ENCODE measurements at places on chromosomes 4 and X.
A peak's percentile ranks its signal among the peaks of the same experiment; 100 is the strongest.

- no peak for DNase-seq
These were observed 156.4 kb downstream of the AMELX start for GRCh38 chrX:11449613-11450012.

- no peak for DNase-seq
These were observed 69.3 kb upstream of the PDE5A start for GRCh38 chr4:119697887-119698393.

- no peak for DNase-seq
These were observed 68.0 kb upstream of the MSX1 start for GRCh38 chr4:4791299-4792111.

DNA sequence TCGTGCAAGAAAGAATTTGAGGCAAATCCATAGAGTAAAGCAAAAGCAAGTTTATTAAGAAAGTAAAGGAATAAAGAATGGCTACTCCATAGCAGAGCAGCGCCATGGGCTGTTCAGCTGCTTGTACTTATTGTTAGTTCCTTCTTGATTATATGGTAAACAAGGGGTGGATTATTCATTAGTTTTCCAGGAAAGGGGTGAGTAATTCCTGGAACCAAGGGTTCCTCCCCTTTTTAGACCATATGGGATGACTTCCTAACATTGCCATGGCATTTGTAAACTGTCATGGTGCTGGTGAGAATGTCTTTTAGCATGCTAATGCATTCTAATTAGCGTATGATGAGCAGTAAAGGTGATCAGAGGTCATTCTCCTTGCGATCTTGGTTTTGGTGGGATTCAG is 23.5 kb upstream of the CEP135 start:
- no peak for DNase-seq

DNA sequence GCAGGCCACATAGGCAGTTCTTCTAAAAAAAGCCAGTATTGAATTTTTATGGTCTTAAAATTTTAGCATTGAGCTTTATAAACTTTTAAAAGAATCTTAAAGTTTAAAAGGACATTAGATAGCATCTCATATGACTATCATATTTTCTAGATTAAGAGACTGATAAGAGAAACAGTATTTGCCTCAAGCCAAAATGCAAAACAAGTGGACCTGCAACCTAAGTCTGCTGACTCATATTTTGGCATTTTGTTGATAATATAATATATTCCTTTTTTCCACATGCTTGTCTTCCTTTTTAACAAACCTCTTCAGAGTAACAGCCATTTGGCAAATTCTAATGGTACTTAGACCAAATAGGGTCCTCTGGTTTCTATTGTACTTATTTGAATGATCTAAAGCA is 328.5 kb upstream of the GALNTL6 start:
- DNase-seq: no peak

DNA sequence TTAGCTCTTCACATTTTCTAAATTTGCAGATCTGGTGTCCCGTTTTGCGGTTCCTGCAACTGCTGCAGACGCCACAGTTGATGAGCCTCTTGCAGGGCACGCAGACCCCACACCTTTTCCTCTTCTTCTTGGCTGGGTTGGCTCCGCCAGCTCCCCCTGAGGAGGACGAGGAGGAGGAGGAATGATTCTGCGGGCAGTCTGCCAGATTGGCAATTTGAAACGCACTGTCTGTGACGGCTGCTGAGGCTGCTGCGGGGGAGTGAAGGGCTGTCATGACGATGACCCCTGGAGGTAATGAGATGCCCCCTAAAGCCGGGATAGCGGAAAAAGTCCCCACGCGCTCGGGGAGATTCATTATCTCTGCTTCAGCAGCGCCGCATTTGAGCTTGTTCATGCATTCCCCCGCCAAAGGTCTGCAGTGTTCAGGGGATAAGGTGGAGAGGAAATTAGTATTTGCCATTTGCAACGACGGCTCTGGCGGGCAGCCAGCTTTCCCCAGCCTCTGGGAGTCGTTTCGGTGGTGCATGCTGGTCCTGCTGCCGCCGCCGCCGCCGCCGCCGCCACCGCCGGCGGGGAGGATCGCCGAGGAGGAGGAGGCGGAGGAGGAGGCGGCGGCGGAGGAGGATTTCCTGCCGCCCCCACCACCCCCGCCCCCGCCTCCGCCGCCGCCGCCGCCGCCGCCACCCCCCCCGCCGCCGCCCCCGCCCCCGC is 3.8 kb downstream of the CXXC4 start:
- DNase-seq: no peak

DNA sequence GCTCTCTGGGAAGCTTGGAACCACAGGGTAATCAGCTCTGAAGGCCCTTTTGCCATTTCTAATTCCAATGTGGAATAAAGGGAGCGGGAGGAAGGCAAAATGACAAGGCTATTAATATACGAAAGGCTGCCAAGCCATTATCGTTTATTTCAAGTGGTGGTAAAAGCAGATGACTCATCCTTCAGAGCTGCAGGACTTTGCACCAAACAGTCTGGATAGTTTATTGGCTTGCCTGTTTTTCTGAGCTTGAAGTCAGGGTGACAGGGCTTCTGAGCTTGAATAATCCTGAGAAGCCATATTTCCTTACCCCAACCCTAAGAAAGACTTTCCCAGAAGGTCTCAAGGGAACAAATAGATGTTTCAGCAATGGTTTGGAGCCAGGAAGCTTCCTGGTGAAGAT is 7.7 kb upstream of the GABRE start:
- no peak for DNase-seq

DNA sequence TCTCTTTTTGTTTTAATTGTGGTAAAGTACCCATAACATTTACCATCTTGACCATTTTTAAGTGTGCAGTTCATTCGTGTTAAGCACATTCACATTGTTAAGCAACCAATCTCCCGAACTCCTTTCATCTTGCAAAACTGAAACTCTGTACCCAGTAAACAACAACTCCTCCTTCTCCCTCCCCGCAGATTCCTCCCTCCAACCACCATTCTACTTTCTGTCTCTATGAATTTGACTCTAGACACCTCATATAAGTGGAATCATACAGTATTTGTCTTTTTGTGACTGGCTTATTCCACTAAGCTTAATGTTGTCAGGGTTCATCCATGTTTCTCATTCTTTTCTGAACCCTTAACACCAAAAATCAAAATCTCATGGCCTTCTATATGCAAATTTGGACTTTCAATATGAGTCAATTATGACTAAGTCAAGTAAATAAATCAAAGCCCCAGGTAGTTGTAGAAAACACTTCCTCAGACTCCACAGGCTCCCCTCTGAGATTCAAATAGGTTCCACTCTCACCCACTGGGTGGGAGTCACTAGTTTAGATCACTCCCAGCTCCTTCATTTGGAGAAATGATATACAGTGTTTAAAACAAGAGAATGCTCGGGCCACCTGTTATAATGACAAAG is 9.8 kb upstream of the RTL5 start:
- no peak for DNase-seq

- no peak for DNase-seq
These were observed 20.4 kb upstream of the WAS start for GRCh38 chrX:48663241-48663640.

GRCh38 chr4:2886622-2887021 is 43.0 kb downstream of the ADD1 start:
- DNase-seq: no peak

DNA sequence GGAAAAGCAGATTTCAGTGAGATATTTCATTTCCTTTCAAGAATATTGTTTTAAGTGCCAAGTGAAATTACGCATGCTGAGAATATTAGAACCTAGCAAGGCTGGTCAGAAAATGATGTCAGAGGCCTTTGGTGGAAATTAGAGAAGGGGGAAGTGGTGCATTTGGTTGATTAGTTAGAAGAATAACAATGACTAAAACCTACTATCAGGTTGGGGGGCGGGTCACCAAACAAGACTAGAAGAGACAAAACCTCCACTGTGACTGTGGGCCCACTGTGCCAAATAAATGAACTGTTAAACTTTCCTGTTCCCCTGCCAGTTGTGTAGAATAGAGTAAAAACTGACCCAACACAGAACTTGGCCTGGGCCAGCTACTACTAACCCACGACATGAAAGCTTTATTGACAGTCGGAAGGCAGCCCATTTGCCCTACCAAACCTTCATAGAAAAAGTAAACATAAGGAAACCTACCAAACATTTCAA is 2.9 kb downstream of the RAPGEF2 start:
- no peak for DNase-seq

GRCh38 chr4:173529477-173530325 is at the start of gene HAND2:
HAND2 (minus strand) TSS chr4:173530229; CDS start chr4:173529289, 940 bp downstream.
- DNase-seq: no peak

DNA sequence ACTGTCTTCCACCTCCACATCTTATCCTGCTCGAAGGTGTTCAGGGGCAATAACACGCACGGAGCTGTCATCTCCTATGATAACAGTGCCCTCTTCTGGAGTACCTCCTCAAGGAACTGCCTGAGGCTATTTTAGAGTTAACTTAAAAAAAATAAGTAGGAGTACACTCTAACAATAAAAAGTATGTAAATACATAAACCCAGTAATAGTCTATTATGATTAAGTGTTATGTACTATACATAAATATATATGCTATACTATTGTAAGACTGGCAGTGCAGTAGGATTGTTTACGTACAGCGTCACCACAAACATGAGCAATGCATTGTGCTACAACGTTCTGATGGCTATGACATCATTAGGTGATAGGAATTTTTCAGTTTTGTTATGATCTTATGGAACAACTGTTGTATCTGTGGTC is 34.5 kb upstream of the TLR2 start:
- DNase-seq: no peak

GRCh38 chr4:93776386-93777080 is 52.0 kb upstream of the ATOH1 start:
- DNase-seq: no peak

DNA sequence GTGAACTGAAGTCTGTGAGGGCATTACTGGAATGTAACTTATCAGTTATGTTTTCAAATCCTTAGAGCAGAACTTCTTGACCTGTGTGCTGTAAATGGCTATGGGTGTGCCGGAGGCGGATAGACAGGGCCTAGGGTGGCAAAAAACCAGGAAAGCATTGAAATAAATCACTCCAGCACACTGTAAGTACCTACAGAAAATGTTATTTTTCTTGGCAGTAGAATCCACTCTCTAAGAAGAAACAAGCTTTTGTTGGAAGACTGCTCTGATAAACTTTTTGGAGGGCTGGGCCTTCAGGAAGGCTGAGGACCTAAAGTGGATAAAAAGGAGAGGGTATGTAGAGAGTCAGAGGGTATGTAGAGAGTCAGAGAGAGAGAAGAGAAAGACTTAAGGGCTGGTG is 14.9 kb downstream of the CPE start:
- DNase-seq: no peak

GRCh38 chrX:135513130-135513515 is 7.3 kb upstream of the INTS6L start:
- DNase-seq: no peak

DNA sequence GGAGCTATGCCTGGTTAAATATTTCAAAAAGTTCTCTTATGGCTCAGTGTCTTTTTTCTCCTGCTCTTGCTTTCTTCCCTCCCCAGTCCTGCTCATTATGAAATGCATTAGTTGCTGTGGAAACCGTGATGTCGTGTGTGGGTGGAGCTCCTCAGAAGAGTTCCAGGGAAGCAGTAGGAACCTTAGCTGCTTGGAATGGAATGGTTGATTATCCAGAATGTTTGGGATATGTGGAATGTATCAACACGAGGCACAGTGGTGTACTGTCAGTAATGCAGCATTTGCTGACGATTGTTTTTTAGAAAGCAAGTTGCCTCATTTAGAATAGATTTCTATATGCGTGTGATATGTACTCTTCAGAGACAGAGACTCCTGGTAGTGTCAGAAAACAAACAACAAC is 333.2 kb downstream of the ARHGAP10 start:
- no peak for DNase-seq

DNA sequence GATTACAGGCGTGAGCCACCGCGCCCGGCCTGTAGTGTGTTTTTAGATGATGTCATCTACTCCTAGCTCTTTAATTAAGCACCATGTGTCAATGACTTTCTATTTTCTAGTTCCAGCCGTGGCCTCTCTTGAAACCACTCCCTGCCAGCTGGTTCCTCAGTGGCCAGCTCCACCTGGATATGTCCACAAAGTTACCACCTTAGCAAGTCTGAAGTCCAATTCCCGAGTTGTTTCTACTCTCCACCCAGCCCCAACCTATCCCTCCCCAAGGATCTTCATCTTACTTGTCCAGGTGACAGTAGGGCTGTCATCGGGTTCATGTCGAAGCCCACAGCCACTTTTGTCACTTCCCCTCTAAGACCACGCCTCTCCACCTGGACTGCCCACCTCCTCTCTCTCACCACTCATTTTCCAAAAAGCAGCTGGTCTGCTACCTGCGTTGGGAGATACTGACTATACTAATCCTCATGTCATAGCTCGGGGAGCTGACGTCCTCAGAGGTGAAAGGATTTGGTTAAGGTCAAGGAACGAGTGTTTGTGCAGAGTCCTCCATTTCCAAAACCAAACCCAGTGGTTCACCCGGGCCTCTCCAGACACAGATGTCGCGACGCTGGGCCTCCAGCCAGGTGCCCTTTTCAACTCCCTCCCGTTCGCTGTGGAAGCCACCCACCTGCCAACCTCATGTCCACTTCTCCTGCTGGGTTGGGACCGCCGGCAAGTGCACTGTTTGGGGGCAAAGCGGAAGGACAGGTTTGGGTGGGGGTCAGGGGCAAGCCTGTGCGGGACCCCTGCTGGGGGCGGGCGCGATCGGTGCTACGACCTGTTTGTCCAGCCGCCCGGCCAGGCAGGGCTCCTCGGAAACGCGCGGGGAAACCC is 704 bp downstream of the FAM3A start:
- DNase-seq: no peak

DNA sequence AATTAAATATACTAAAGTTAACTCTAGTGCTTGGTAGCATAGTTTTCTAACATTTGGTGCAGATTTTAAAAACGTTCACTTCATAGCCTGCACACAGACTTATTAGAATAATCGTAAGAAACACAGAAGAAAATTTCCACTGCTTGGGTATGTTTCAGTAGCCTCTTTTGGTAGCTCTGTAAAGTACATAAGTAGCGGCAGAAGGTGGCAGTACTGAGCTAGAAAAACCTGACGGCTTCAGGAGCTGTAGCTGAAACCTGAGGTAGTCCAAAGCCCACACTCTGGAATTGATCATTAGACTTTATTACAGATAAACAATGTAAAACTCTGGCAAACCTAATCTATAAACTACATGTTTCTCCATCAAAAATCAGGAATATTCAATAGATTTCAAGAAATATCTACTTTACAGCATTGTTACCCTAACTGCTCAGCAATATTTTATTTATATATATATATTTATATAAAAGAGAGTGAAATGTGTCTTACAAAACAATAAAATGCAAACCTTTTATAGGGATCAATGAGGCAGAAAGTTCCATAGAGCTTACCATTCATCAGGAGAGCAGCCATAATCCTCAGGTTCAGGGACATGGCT is 88.2 kb downstream of the ATP8A1 start:
- DNase-seq: peak; percentile 35

- DNase-seq: no peak
These were observed 83.2 kb downstream of the GPR143 start for GRCh38 chrX:9682456-9682855.

DNA sequence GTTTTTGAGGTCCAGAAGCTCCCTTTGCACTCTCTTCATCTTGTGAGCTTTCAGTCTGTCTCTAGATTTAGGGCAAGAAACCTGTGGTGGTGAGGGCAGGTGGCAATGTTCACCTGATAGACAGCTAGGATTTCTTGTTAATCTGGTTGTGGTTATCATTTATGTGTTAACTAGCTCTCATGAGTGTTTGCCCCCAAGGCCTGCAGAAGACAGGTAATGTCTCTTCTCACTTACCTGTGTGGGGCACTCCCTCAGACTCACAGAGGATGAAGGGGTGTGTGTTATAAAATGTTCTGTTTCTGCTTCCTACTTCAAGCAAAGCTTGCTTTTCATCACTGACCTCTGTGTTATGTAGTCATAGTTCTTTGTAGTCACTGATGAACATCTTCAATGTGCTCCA is 17.8 kb downstream of the EGF start:
- DNase-seq: no peak

GRCh38 chr4:78517050-78517652 is 34.4 kb upstream of the ANXA3 start:
- DNase-seq: no peak

All from activated naive CD4-positive, alpha-beta T cell (primary cell).